HepG2 (cell line): ENCODE measurements at places on chromosomes 2 and 18.

- no peaks in the 10 kb centered on the region for H3K4me1 ChIP-seq
- no peaks in the 10 kb centered on the region for H3K27me3 ChIP-seq
- H3K36me3 ChIP-seq, result peaks cover 8% of the 10 kb centered on the region
- no peak for DNase-seq
Observed at GRCh38 chr2:8752385-8752784, 70.5 kb downstream of the ID2 start.

DNA sequence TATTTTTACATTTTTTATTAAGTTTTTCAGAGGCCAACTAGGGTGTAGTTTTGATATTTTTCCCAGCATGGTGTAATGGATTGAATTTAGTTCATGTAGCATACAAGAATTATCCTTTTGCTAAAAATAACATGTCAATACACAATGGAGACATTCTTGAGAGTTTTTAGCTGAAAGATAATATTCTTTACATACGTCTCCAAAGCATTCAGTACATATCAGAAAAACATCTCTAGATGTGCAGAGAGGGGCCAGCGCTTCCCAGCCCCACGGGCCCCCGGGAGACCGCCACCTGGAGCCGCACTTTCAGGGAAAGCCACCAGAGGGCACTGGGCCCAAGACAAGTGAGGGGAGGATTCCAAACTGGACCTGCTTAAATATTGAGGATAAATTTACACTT, 499.4 kb downstream of the GALR1 start:
- no peaks in the 10 kb centered on the region for H3K4me1 ChIP-seq
- no peak overlapping the region for H3K4me3 ChIP-seq
- H3K36me3 ChIP-seq, result no peaks in the 10 kb centered on the region
- no peak for DNase-seq
- H3K27ac ChIP-seq, result no peak overlapping the region

DNA sequence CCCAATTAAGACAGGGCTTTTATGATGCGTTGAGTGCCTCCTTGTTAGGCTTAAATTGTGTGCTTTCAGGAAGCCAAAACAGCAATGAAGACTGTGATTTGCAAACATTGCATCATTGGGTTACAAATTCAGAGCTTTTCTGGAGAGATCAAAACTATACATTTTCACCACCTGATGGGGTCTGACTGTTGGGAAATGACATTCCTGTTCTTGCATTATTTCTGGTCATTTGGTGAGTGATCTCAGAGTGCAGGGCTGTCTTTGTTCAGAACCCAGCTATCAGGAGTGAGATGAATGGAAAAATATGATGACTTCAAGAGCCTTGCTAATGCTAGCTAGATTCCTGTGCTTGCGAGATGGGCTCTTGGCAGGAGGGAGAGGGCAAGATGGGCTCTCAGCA, 39.1 kb downstream of the SH3RF3 start:
- H3K27me3 ChIP-seq, result no peaks in the 10 kb centered on the region; the same call in 2 of the 3 replicates
- no peak overlapping the region for H3K27ac ChIP-seq
- H3K4me3 ChIP-seq, result no peak overlapping the region
- H3K36me3 ChIP-seq, result no peaks in the 10 kb centered on the region

- H3K4me3 ChIP-seq, result no peak overlapping the region
- no peak overlapping the region for H3K27ac ChIP-seq
- DNase-seq, result no peak
- H3K36me3 ChIP-seq, result peaks cover 9% of the 10 kb centered on the region
Observed at GRCh38 chr2:69381337-69381737, 5.7 kb downstream of the GFPT1 start.

DNA sequence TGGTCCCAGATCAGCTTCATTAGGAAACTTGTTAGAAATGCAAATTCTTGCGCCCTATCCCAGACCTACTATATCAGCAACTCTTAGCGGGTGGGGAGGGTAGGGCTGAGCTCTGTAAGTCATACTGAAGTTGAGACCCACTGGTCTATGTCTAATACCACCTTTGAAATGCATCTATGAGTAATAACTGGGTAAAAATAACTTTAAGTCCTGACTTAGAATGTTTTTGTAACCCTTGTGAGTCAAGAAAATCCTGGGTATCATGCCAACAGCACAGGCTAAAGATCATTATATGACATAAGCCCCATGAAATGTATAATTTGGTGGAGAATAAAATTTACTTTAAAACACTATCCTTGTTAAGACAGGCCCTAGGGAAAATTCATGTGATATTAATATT, 41.4 kb downstream of the PRKD3 start:
- H3K36me3 ChIP-seq, result peaks cover 3% of the 10 kb centered on the region
- no peaks in the 10 kb centered on the region for H3K27me3 ChIP-seq
- no peak for DNase-seq
- H3K4me1 ChIP-seq, result no peaks in the 10 kb centered on the region
- no peak overlapping the region for H3K27ac ChIP-seq

DNA sequence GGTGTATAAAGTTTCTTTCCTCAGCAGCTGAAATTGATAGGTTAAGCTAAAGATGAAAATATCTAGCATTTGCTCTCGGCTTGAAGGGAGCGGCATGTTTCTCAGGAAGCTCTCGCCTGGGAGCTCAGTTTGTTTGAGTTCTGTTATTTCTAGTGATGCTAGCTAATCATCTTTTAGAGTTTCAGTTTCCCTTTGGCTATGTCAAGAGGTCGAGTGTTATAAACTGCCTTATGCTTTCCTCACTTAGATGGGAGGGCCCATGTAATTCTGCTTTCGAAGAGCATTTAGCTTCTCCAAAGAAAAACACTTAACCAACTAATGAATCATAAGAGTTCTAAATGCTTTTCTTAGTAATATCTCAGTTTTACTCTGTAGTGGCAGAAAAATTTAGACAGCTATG, 33.6 kb downstream of the PLCL1 start:
- H3K4me3 ChIP-seq, result no peak overlapping the region
- H3K36me3 ChIP-seq, result no peaks in the 10 kb centered on the region
- no peaks in the 10 kb centered on the region for H3K4me1 ChIP-seq
- H3K27me3 ChIP-seq, result no peaks in the 10 kb centered on the region; the same call in 1 of the 2 replicates

DNA sequence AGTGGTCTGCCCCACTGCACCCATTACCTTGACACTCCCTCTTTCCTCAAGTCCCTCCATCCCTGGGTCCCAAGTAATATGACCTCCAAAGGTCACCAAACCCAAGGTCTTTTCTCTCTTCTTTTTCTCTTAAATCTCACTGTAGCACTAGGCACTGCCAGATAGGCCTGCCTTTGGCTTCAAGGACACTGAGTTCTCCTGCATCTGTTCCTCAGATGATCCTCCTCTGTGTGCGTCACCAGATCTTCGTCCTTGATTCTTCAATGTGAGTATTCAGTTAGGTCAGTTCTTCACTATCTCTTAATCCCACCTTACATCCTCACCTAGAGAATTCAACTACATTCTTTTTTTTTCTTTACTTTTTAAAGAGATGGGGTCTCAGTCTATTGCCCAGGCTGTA, 249.2 kb downstream of the NBAS start:
- DNase-seq, result no peak
- H3K4me1 ChIP-seq, result no peaks in the 10 kb centered on the region
- no peak overlapping the region for H3K4me3 ChIP-seq
- no peaks in the 10 kb centered on the region for H3K27me3 ChIP-seq

- H3K27ac ChIP-seq, result no peak overlapping the region
- peaks cover 8% of the 10 kb centered on the region; the same call in 1 of the 3 replicates for H3K27me3 ChIP-seq
- peak; percentile 36 for DNase-seq
- no peaks in the 10 kb centered on the region for H3K36me3 ChIP-seq
- H3K4me1 ChIP-seq, result peaks cover 10% of the 10 kb centered on the region
Observed at GRCh38 chr18:13831864-13832508, 8.0 kb downstream of the MC5R start.

GRCh38 chr18:23573020-23573419, 13.3 kb downstream of the NPC1 start:
- H3K36me3 ChIP-seq, result peaks cover 10% of the 10 kb centered on the region
- peaks cover 83% of the 10 kb centered on the region for H3K4me1 ChIP-seq
- no peak overlapping the region for H3K4me3 ChIP-seq
- DNase-seq, result no peak

DNA sequence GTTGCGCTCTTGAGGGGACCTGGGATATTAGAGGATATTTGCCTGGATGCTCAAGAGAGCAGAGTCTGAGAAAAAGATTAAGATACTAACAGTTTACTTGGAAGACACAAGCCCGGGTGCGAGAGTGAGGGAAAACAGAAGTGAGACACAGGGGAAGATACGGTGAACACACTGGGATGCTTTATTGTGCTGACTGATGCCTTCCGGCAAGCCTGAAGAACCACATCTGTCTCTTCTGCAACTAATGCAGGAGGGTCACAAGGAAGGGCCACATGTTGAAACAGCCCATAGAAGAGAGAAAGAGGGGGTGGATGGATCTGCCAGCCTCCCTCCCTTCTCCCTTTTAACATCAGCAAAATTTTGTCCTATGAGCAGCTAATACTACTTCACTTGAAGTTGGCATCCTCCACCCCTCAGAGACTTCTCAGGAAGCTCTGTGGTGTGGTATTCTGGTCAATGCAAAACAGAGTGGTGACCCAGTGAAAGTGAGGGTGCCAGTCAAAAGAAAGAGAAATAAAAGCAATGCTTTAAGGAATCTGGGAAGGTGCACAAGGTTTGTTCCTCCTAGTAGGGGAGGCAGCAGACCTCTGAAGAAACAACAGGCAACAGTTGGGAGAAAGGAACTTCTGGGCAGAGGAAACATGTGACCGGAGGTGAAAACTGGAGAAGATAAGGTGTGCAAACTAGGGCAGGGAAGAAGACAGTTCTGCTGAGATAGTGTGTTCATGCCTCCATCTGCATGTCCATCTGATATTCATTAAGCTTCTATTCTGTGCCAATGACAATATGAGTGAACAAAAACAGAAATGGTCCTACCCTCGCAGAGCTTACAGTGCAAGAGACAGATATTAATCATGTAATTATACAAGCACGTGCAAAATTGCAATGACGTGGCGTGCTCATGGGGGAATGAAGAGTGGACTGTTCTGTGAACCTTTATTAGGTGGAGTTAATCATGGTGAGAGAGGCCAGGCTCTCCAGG, 107.1 kb downstream of the LYPD6B start:
- no peak for DNase-seq
- no peaks in the 10 kb centered on the region for H3K36me3 ChIP-seq
- H3K27ac ChIP-seq, result no peak overlapping the region

- no peak overlapping the region for H3K27ac ChIP-seq
- no peaks in the 10 kb centered on the region for H3K36me3 ChIP-seq
- peaks cover 43% of the 10 kb centered on the region for H3K4me1 ChIP-seq
- DNase-seq, result peak; percentile 66
Observed at GRCh38 chr2:98487806-98488189, 43.1 kb downstream of the INPP4A start.

DNA sequence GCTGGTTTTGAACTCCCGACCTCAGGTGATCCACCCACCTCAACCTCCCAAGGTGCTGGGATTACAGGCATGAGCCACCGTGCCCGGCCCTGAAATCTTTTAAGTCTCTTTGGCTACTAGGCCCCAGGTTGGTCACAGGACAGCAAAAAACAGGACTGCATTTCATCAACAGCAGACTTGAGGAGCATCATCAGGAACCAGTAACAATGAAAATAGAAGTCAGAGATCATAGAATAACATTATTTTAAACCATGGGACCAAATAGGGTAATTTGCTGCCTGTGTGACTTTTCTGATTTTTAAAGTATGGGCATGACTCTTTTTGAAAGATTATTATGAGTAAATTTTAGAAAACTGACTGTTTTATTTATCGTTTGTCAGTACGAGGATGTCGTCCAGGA, 24.8 kb downstream of the PPP1CB start:
- H3K4me3 ChIP-seq, result no peak overlapping the region
- H3K27ac ChIP-seq, result no peak overlapping the region
- peaks cover 8% of the 10 kb centered on the region for H3K36me3 ChIP-seq
- H3K4me1 ChIP-seq, result peaks cover 6% of the 10 kb centered on the region; the same call in 1 of the 2 replicates
- DNase-seq, result no peak

DNA sequence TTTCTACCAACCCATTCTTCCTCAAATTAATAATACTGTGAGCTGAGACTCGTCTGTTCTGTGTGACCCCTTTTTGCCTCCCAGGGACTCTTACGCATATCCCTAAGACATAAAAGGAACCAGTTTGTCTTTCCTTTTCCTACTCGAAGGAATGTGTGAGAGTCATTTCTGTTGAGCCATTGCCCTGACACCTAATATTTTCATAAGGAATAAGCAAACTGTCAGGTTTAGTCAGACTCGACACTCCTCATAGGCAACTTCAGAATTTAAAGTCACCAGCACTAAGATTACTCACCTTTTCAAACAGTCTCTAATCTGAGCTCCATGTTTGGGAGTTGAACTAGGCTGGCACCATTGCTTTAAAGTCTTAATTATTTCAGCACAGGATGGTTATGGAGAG, 305.5 kb downstream of the IKZF2 start:
- no peak for DNase-seq
- H3K27ac ChIP-seq, result no peak overlapping the region
- no peak overlapping the region for H3K4me3 ChIP-seq
- no peaks in the 10 kb centered on the region for H3K27me3 ChIP-seq

GRCh38 chr2:102278720-102279390, 32.5 kb upstream of the IL1RL1 start:
- H3K27ac ChIP-seq, result no peak overlapping the region
- H3K4me1 ChIP-seq, result no peaks in the 10 kb centered on the region
- no peaks in the 10 kb centered on the region for H3K27me3 ChIP-seq
- no peaks in the 10 kb centered on the region for H3K36me3 ChIP-seq
- no peak overlapping the region for H3K4me3 ChIP-seq
- no peak for DNase-seq
